ENCODE measurements at places on chromosomes 11 and 22.
A peak's percentile ranks its signal among the peaks of the same experiment; 100 is the strongest.

DNA sequence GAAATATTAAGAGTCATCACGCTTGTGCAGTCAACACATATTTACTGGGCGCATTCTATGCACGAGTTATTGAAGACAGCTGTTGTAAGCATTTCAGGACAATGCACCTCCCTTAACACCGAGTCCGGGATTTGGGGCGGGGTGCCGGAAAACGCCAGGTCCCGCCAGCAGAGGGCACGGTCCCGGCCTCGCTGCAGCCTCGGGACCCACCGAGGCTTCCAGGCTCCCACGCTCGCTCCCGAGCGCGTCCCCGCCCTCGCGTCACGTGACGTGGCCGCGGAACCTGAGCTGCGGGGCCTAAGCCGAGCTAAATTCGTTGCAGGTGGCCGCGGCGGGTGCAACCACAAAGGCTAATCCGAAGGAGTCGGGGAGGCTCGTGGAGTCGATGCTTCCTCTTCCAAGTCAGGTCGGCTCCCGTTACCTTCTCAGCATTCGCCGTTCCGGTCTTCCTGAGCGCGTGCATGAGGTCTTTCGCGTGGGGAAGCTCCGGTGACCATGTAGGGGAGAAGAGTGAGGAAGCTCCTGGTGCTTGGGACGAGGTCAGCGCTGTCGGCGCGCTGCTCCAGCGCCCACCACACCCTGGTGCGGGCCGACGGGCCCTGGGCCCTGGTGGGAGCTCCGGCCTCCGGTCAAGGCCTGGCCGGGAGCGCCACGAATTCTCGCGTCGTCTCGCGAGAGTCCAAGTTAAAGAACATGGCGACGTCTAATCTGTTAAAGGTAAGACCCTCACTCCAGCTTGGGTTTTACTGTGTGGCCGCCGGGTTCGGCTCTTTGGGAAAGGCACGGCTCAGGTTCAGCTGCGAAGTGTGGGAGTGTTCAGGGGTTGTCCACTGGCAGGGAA lies at the start of gene CUL5:
Gene CUL5 (plus strand): TSS at position 243 of the 841 bp plus-strand sequence. CDS start 451 bp downstream, at position 694.
- DNase-seq: peak; percentile 57

- DNase-seq: no peak
Measured at GRCh38 chr11:131964698-131965483, 594.5 kb downstream of the NTM start.

DNA sequence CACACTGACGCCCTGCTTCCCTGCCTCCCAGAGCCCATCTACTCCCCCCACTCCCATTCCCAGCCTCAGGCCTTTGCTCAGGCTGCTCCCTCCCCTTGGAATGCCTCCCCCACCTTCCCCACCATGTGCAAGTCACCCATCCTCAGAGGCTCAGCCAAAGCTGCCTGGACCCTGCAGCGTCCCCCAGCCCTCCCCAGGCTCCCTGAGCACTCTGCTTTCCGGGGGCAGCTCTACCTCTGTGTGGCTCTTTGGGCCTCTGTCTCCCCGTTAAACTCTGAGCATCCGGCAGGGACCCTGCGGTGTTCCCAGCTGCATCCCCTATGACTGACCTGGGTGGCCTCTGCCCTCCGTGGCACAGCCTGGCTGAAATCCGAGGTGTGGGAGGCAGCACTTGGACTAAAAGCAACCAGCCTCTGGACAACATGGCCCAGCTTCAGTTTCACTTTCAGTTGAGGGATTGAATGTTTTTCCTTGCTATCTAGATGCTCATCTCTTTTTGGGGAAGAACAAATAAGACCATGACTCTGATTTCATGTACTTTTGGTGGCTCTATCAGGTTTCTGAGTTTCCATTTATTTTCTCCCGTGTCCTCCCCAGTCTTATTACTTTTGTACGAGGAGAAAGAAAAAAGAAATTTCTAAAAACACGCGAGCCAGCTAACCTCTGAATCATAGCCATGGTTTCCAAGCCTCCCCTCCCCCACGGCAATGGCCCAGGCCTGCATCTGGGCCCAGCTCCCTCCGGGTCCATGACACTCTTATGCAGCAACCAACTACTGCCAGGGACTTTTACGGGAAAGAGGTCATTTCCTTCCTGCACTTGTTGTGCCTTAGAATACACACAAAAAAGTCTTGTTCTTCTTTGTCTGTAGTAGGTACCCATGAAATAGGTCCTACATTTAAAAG lies 3.8 kb downstream of the APOL3 start:
- DNase-seq: peak; percentile 34

- DNase-seq: no peak
Measured at GRCh38 chr11:77842441-77843121, 21.6 kb downstream of the AAMDC start.

GRCh38 chr11:9777525-9777924 lies 113.6 kb downstream of the SWAP70 start:
- no peak for DNase-seq

GRCh38 chr11:46248289-46249102 lies 29.0 kb upstream of the CREB3L1 start:
- DNase-seq: peak; percentile 77

DNA sequence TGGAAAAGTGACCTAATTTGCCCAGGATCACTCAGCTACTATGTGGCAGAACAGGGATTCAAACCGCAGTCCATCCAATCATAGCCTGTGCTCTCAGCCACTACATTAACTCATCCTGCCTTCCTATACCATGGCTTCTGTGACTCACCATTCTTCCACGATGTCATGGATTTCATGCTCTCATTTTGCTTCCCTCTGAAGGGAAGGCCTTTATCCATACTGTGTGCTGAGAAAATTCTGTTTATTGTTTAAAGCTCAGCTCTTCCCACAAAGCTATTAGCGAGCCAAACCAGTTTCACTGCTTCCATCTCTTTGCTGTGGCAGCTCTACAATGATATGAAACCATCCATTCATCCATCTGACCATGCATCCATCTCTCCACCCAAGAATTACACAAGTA lies 289.9 kb downstream of the TENM4 start:
- no peak for DNase-seq

DNA sequence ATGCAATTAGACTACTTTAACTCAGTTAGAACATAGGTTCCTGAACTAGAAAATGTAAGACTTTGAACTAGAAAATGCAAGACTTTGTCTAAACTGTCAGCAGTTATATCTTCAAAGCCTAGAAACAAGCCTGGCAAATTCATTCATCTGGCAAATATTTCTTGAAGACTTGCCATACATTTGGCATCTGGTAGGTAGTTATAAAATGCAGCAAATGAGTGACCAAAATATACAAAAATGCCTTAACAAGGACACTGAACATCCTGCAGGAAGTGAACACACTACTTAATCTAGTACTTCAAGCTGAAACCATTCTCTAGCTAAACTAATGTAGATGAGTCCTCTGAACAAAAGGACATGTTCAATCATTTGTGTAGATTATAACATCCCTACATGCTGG lies 84.7 kb upstream of the SCUBE2 start:
- no peak for DNase-seq

- no peak for DNase-seq
Measured at GRCh38 chr22:41206719-41207118, 1.6 kb downstream of the L3MBTL2 start.

- no peak for DNase-seq
Measured at GRCh38 chr11:373716-374551, 4.6 kb downstream of the B4GALNT4 start.

GRCh38 chr11:61572913-61573312 lies 8.0 kb downstream of the SYT7 start:
- no peak for DNase-seq

- DNase-seq: peak; percentile 67
Measured at GRCh38 chr11:111918390-111919256, at the start of gene C11orf52. TSS of gene C11orf52 (plus strand) at chr11:111918913. CDS start at chr11:111918973, 60 bp downstream.

- no peak for DNase-seq
Measured at GRCh38 chr11:64247729-64248531, 1.2 kb upstream of the PPP1R14B start.

- DNase-seq: no peak
Measured at GRCh38 chr11:22984045-22984444, 123.8 kb upstream of the CCDC179 start.

DNA sequence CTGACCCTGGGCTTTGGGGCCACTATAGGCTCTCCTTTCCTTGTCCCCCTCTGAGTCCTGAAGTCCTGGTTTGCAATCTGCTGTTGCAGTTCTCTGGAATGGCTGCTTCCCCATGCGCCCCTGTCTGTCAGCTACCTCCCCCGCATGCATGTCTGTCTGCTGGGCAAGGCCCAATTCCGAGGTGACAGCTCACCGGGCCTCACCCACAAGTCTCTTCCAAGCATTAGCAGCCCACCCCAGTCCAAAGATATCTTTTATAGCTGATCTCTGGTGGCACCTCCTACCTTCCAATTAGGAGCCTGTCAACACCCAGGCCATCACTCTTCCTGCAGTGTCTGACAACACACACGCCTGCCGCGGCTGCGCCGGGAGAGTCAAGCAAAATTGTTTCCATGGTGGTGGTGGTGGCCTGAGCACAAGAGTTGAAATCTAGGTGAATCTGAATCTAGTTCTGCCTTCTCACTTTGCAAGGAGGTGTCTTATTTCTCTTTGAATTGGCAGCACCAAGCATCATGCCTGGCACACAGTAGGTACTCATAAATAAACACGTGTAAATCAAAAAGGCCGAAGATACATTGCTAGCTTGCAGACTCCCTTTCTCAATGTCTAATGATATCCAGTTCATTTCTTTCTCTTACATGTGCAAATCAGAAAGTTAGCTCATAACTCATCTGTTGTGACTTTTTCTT lies 1.2 kb upstream of the LMO2 start:
- DNase-seq: no peak

DNA sequence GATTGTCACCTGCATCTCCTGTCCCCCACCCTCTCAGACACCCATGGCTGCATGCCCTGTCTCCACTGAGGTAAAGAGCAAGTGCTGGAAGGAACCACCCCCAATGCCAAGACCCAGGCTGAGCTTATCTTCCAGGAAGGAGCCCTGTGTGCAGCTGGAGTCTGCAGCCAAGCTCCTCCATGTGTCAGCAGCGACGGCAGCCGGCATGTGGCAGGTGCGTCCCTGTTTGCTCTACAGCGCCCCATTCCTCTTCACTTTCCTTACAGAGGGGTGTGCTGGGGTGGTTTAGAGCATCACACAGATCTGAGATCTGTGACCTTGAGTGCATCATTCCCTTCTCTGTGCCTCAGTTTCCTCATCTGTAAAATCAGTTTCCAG lies 7.7 kb upstream of the MN1 start:
- no peak for DNase-seq

DNA sequence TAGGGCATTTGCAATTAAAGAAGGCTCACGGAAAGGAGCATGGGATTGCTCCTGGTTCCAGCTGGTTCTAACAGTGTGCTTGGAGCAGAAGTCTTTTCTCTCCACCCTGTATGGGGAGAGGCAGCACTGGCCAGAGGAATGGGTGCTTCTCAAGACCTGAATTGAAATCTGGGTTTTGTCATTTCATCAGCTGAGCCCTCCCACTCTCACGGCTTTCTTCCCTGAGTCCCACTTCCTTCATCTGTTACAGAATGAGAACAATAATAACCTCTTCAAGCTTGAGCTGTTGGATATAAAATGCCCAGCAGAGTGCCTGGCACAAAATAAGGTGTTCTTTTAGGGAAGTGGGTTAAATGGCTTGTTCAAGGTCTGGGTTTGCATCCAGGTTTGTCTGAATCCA lies 17.2 kb downstream of the CNTF start:
- no peak for DNase-seq

GRCh38 chr22:48474881-48475280 lies 1352.8 kb downstream of the BRD1 start:
- DNase-seq: no peak

Data from kidney epithelial cell (primary cell).